Midbrain (tissue), 1 donor: ENCODE measurements at places on chromosomes 6 and 20.
A peak's percentile ranks its signal among the peaks of the same experiment; 100 is the strongest.

DNA sequence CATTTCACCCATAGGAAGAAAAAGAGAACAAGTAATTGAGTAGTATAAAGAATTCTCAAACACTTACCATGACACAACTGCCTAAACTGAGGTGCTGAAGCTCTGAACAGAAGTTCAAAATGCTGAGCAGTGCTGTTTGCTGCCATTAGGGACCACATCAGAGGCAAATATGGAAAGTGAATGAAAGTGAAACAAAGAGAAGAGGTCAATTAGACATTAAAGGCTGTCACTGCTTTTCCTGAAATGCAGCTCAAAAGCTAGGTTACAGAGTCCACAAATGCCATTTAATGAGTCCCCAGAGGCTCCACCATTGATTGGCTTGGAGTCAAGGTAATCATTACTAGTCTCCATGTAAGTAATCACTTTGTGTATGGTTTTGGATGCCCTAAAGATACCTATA lies 46.1 kb downstream of the POU3F2 start:
- DNase-seq = no peak

DNA sequence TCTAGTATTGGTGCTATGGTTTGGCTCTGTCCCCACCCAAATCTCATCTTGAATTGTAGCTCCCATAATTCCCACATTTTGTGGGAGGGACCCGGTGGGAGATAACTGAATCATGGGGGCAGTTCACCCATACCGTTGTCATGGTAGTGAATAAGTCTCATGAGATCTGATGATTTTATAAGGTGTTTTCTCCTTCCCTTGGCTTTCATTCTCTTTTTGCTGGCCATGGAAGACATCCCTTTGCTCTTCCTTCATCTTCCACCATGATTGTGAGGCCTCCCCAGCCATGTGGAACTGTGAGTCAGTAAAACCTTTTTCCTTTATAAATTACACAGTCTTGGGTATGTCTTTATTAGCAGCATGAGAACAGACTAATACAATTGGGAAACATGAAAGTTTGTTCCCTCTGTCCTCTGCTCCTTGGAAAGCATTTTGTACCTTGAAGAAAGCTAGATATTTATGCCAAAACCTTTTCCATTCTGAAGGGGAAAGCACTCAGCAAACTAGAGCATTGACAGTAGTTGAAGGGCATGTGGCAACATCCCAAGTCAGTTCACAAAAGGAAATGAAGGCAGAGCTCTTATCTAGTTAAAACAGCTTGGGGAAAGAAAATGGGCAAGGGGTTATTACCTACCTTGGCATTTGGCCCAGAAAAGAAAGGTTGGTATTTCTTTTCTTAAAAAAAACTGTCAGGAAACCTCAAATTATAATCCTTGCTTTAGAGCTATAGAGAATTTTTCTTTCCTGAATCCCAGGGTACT lies 10.7 kb upstream of the TNFAIP3 start:
- no peak for DNase-seq

DNA sequence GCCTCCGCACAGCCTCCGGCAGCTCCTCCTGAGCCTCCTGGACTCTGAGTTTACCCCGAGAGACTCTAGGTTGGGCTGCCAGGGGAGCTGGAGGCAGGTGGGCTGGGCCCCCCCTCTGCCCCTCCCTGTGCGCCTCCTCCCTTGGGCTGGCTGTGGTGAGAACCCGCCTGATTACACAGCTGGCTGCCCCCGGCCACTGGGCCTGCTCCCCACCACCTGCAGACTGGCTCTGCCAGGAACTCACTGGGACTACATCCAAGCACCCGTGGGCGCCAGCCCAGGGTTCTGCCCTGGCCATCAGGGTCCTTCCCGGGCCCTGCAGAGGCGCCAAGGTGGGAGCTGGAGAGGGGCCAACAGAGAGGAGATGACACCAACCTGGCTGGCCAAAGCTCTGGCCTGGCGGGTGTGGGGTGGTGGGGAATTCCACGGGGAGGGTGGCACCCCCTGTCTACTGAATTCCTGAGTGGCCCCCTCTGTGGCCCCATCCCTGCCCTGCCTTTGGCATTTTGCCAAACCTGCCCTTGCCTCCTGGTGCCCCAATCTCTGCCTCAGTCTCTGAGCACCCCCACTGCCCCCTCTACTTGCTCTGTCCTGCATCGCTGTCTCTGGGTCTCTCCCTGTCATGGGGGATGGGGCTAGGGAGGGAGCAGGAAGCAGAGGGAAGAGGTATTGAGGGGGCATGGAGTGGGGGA lies 21.9 kb upstream of the CDH22 start:
- no peak for DNase-seq

DNA sequence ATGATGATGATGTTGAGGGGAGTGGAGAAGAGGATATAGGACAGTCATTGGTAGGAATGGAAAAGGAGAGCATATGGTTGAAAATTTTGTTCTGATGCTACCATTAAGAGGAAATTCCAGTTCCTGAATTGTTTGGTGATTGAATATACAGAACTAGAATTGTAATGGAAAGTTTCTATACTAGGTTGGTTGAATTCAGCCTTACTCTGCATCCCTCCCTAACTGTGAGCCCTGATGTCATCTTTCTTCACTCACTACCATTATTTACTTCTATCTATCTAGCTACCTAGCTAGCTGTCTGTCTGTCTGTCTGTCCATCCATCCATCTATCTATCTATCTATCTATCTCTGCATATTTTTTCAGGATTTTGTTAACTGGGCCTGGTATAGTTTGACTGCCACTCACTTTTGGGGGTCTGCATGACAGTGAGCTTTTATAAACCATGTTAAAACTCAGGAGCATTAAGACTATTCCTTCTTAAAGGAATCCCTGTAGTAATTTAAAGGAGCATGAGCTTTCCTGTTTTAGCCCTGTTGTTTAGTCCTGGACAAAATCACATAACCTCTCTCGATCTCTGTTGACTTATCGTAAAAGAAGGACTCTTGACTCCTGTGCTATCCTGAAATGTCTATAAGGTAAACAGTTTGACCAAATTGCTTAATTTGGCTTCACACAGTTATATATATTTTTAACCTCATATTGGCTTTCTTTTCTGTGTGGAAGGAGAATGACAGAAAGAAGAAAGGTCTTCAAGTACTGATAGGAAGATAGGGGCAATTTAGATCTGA lies 71.4 kb downstream of the AKAP7 start:
- no peak for DNase-seq

- no peak for DNase-seq
Observed at GRCh38 chr6:4287811-4288244, 152.5 kb upstream of the ECI2 start.

DNA sequence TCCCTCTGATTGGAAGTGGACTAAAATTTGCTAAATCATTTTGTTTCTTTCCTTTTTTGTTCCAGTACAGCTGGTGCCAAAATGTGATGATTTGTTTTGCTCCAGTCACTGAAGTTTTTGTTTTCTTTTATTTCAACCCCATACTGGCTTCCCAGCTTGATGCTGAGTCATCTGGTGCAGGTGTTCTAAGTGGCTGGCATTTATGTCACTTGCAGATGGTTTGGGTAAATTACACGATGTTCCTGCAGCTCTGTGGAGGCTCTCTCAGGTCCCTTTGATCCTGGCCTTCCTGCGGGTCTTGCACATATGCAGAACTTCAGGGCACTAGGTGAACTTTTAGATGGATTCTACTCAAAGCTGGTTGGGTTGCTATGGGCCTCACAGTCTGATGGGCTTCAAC lies 577.7 kb downstream of the HAO1 start:
- no peak for DNase-seq

DNA sequence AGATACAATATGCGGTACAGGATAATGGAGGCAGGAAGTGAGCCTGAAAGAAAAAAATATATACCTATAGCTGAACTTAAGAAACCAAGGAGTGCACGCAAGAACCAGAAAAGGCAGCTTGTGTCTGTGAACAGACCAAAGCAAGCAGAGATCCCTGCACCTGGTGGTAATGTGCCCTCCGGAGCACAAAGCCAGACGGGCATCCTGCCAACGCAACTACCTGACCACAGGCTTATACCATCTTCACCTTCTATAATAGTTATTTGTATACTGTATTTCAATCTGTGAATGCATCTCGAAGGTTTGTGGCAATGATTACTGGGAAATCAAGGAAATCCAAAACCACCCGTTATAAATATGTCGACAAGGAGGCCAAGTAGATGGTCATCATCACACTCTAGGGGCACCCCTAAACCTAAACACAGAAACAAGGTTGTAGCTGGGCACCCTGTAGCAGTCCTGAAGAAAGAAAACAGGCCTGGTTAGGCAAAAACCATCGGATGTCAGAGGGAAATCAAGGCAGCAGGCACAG lies 801 bp downstream of the FBXL4 start:
- DNase-seq = no peak

DNA sequence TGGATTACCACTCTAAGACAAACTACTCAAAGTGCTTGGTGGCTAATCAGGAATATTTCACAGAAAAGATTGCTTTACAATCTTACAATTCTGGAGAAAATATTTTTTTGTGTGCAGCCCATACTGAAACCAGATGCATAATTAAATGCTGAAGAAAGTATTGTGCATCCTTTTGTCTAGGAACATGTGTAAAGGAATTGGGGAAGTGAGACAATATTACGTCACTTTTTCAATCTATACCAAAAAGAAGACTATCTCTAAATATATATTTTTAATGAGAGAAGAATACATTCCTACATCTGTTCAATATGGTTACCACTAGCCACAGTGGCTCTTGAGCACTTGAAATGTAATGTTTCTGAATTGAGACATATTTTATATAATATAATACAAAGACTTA lies 992.5 kb upstream of the ADGRB3 start:
- DNase-seq = no peak

GRCh38 chr6:46787871-46788540 lies 5.2 kb upstream of the MEP1A start:
- no peak for DNase-seq

- no peak for DNase-seq
Observed at GRCh38 chr6:18436341-18436740, 49.2 kb downstream of the RNF144B start.

GRCh38 chr6:1250489-1251197 lies 61.3 kb upstream of the FOXQ1 start:
- no peak for DNase-seq

DNA sequence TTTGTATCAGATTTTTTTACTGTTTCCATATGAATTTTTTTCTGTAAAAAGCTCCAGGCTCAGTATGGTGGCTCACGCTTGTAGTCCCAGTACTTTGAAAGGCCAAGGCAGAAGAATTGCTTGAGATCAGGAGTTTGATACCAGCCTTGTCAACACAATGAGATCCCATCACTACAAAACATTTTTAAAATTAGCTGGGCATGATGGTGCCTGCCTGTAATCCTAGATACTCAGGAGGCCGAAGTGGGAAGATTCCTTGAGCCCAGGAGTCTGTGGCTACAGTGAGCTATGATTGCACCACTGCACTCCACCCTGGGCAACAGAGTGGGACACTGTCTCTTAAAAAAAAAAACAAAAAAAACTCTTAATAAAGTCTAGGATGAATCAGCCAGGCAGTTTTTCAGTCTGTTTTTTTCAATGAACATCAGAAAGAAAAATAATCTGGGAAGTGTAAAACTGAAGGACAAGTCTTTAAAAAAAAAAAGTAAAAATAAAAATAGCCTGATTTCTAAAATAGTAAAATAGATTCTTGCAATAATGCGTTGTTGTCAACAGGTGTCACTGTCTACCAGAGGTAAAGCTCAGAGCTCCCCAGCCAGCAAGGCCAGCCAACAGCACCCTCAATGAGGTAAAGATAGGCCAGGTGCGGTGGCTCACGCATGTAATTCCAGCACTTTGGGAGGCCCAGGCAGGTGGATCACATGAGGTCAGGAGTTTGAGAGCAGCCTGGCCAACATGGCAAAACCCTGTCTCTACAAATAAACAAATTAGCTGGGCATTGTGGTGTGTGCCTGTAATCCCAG lies 9.3 kb upstream of the ATG5 start:
- peak; percentile 30 for DNase-seq

- DNase-seq = no peak
Observed at GRCh38 chr6:5191222-5191621, 69.5 kb downstream of the LYRM4 start.

GRCh38 chr6:3239110-3239830 lies 11.8 kb upstream of the TUBB2B start:
- no peak for DNase-seq

DNA sequence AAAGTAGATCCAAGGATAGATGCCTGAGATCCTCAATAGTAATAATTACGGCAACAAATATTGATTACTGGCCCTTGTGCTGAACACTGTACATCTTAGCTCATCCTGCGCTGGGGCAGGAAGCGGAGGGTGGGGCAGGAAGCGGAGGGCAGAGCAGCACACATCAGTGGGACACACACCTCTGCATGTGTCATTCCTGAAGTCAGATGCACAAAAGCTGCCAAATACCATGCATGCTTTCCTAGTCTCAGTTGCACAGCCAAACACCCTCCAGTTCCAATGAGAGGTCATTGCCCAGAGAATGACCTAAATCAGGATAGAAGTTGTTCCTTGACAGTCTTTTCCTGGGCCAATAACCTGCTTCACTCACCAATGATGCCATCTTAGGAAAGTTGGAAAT lies 74.4 kb upstream of the FOXC1 start:
- no peak for DNase-seq

DNA sequence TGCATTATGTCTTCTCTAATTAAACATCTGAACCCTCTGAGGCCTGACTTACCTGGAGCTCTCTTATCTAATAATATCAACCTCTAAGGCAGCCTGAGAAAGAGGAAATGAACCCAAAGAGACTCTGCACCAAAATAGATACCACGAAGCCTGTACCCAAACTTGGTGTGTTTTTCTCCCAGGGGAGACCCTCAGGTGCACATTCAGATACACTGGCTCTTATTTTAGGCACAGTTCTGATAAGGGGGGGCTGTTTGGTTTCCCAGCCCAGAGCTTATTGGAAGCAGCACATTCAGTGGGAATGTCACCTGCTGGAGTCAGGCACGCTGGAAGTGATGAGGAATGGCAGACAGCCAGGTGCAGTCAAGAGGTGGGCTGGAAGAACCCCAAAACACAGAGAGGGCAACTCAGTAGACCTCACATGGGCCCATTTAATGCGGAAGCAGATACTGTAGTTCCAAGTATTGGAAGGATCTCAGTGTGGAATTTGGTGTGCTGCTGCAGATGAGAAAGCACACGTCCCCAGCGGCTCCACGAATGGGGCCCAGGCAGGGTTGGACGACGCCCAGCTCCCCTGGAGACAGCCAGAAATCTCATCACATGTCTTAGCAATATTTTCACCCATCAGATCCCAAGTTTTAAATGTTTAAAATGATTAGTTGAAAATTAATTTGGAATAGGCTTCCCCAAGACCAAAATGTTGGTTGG lies 9.7 kb upstream of the CCR6 start:
- DNase-seq = no peak

GRCh38 chr6:104597541-104598050 lies 262.1 kb downstream of the HACE1 start:
- no peak for DNase-seq

- DNase-seq = no peak
Observed at GRCh38 chr6:46323312-46323965, 152.7 kb upstream of the ENPP5 start.

- no peak for DNase-seq
Observed at GRCh38 chr6:79646006-79646405, 14.9 kb downstream of the SH3BGRL2 start.

GRCh38 chr6:30572148-30572547 lies 906 bp downstream of the ABCF1 start:
- no peak for DNase-seq

GRCh38 chr20:49203011-49203410 lies 14.9 kb upstream of the STAU1 start:
- no peak for DNase-seq
